Stimulated activated CD4-positive, alpha-beta T cell treated with anti-CD3 and anti-CD28 coated beads, TNF-alpha, amount 100 ng/mL, for 4 hours (primary cell): ENCODE measurements at places on chromosomes 7 and 10.

- no peak for DNase-seq
Observed at GRCh38 chr10:3595736-3596135, 189.3 kb downstream of the KLF6 start.

DNA sequence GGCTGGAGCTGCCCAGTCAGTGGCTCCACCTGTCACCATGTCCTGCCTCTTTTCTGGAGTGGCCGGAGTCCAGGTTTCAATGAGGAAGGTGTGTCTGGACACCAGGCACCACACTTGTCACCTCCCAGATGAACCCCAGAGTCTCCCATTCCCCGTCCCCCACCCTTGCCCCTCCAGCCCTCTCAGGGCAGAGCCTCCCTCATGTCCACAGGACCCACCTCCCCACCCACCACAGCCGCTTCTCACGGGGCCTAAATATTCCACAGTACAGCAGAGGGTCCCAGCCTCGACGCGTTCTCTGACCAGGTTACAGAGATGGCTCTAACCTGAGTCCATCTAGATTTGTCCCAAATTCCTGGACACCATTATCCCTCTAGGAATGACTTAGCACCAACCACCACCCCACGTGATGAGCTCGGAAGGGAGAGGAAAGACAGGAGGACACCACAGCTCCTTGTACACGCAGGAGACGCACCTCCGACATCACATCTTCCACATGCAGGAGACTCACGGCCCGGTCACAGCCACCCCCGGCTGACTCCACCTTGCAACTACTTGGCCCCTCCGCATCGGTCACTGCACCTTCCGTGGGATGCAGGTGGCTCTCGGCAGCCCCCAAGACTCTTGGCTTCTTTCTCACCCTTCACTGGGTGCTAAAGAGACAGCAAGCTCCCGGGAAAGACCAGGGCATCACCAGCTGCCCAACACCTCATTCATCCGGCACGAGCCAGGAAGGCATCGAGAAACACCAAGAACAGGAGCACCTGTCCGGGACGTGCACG is 560.2 kb downstream of the DNAJB6 start:
- no peak for DNase-seq

GRCh38 chr7:6074612-6075380 is 43.6 kb downstream of the ANKRD61 start:
- DNase-seq = no peak

DNA sequence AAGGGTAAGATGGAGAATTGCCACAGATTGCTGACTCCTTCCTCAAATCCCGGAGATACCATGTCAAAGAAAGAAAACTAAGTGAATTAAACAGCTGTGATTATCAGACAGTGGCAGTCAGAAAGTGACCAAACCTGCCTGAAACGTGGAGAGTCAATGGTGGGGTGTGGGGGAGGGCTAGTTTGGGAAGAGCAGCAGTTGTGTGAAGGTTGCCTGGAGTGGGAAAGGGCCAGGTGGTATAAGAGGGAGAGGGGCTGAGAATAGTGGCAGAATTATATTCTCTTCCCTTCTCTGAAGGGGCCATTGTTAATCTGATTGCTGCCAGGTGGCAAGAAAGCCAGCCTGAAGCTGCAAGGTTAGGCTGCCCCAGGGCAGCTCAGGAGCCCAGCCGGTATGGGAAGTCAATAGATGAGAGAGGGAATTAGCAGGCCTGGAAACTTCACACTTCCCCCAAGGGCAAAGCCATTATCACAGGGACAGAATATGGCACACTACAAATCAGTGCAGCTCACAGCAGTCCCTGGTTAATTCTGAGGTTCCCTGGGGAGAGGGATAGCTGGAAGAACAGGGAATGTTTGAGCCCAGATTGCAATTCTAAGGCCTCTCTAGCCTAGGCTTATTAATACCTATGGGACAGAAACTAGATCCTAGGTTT is 83.9 kb upstream of the ITGB1 start:
- DNase-seq = no peak

DNA sequence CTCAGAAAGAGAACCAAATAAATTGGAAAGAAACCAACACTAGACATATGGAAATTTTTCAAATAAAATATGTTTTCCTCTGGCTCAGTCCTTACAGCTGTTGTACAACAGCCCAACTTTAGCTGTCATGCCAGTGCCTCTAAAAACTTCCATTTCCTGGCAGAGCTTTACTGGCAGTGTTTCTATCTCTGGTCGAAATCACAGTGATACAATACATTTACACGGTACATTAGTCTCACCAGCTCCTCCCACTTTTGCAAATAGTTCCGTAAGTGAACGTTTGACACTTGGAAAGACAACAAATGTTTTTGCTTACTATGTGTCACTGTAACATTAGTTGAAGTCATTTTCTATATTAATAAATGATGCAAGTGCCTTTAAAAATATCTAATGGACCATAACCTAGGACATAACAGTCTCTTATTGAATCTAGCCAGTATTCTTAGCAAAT is 29.8 kb downstream of the BCAP29 start:
- no peak for DNase-seq

DNA sequence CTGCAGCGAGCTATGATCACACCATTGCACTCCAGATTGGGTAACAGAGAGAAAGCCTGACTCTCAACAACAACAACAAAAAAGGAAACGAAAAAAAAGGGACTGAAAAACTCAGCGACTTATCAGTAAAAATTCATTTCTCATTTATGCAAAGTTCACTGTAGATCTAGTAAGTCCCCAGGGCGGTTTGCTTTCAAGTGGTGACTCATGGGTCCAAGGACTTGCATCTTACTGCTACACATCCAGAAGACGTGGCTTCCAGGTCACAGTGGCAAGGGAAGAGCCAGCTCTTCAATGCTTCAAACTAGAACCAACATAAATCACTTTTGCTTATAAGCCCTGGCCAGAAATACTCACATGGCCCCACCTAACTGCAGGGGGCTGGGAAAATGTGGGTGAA is 178.3 kb upstream of the AUTS2 start:
- no peak for DNase-seq

- no peak for DNase-seq
Observed at GRCh38 chr7:82964150-82964882, 198.4 kb downstream of the PCLO start.

- DNase-seq = no peak
Observed at GRCh38 chr7:116328161-116328560, 117.8 kb downstream of the TES start.

DNA sequence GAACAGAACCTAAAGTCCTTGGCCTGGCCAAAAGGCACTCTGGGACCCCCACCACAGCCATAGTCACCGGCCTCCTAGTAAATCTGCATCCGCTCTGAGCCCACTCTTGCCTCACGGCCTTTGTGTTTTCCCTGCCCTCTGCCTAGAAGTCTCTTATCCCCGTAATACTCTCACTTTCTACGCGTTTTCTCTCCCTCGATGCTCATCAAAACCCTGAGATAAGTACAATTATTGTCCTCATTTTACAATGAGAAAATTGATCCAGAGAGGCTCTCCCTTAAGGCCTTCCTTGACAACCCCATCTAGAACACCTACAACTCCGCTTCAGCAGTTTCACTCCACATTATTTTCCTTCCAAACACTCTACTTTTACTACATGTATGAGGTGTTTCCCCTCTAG is 1.5 kb upstream of the SFXN4 start:
- DNase-seq = no peak

DNA sequence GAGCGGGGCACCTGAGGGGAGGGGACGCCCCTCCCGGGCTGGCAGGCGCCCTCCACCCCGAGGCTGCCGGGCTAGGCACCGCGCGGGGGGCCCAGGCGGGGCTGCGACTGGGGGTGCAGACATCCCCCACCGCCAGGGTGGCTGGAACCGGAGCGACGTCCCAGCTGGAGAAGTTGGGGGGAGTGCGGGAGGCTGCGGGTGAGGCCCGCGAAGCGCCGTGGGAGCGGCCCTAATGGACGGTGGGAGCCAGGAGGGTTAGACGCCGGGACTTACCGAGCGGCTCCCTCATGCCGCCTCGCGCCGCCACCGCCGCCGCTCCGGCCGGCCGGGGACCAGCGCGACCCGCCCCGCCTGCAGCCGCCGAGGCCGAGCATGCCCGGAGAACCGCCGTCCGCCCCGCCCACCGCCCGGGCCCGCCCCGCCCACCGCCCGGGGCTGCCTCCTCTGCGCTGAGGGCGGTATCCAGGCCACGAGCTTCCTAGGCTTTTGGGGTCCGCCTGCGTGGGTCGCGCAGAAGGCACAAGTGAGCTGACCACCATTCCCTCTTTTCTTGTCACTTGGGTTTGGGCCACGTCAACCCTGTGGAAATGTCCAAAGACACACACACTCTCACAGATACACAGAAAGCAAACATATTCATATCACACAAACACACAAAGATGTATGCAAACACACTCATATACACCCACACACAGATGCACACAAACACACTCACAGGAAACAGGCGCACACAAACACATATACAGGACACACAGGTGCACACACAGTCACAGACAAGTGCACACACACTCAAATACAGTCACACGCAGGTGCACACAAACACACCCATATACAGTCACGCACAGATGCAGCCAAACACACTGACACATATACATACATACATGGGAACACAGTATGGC is at the start of gene JCAD:
Gene JCAD (minus strand): TSS at position 378 of the 899 bp plus-strand sequence. CDS start 11,774 bp downstream, outside the sequence.
- peak; percentile 23 for DNase-seq

GRCh38 chr7:117129521-117129955 is 176.2 kb downstream of the ST7 start:
- no peak for DNase-seq

GRCh38 chr7:101115215-101115614 is 11.7 kb upstream of the SERPINE1 start:
- no peak for DNase-seq

GRCh38 chr7:85004402-85004801 is 182.5 kb downstream of the SEMA3D start:
- DNase-seq = no peak

DNA sequence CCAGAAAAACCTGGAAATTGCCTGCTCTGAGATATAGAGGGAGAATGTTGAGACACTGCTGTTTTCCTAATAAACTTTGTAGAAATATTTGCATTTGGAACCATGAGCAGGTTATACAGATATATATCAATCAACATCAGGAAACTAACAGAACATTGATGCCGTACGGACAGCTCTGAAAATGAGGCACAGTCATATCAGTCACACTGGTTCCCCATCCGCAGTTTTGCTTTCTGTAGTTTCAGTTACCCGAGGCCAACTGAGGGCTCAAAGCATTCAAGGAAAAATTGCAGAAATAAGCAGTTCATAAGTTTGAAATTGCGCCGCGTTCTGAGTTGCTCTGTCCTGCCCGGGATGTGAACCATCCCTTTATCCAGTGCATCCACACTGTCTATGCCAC is 137.9 kb downstream of the KLF6 start:
- DNase-seq = no peak
